ENCODE measurements at places on chromosomes 3 and 15. TPM values are rescaled to one million over a fixed set of nuclear protein-coding genes. Genes with fewer than 3 reads are reported as not detected.
A peak's percentile ranks its signal among the peaks of the same experiment; 100 is the strongest.

DNA sequence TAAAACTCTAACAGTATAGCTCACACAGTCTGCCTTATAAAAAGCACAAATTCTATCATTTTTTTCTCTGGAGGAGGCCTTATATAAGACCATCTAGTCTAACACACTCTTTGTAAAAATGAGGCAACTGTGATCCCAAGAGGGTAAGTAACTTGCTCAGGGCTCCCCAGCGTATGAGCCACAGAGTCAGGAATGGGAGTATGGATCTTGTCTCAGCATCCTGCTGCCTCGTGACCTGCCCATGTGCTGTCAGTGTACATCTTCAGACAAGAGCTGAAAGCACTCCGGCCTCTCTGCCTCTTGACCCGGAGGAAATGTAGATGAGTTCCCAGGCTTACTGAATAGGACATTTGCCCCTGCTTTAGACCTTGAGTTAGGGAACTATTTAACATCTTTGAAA lies 28.4 kb upstream of the MEF2A start:
- H3K27me3 ChIP-seq, result no peaks in the 10 kb centered on the region
- DNase-seq, result no peak
- no peak overlapping the region for H3K4me3 ChIP-seq
- no peak overlapping the region for H3K27ac ChIP-seq

DNA sequence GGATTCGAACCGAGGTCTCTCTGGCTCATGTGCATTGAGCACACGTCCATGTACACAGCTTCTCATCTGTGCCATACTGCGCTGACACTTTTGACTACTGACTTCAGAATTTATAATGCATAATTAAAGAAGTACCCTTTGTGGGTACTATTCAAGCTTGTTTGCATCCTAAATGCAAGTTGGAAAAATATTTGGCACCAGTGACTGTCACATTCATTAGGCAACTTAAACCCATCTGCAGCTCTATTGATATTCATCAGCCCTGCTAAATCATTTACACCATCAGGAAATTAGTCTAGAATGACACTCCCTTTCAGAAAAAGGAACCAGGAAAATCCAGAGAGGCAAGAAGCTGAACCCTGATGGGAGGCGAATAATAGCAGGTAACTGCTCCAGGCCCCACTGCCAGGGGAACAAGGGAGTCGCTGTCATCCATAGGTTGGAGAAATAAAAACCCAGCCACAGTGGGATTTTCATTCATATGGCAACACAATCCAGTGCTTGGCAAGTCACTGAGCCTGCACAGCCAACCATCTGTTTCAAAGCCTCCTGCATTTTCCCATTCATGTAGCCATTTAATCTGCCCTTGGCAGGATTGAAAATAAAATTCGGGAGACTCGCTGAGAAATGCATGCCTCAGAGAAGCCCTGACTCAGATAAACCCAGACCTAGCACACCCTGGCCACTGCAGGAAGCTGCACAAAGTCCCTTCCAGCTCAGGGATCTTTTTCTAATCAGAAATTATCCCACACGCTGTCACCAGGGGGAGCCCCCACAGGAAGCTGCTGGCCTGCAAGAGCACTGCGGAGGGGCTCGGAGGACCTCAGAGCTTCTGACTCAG lies 103.0 kb upstream of the VEPH1 start:
- no peaks in the 10 kb centered on the region for H3K4me1 ChIP-seq
- no peaks in the 10 kb centered on the region for H3K27me3 ChIP-seq
- no peaks in the 10 kb centered on the region for H3K36me3 ChIP-seq
- no peak overlapping the region for H3K27ac ChIP-seq
- DNase-seq, result peak; percentile 71
- no peak overlapping the region for H3K4me3 ChIP-seq

- H3K27me3 ChIP-seq, result no peaks in the 10 kb centered on the region
- H3K4me1 ChIP-seq, result peaks cover 33% of the 10 kb centered on the region
- peaks cover 3% of the 10 kb centered on the region for H3K36me3 ChIP-seq
- no peak overlapping the region for H3K27ac ChIP-seq
Measured at GRCh38 chr3:141434255-141434654, 52.6 kb upstream of the RASA2 start.

- no peak for DNase-seq
- peaks cover 17% of the 10 kb centered on the region for H3K27me3 ChIP-seq
- no peak overlapping the region for H3K4me3 ChIP-seq
- no peaks in the 10 kb centered on the region for H3K4me1 ChIP-seq
- no peak overlapping the region for H3K27ac ChIP-seq
Measured at GRCh38 chr15:89747708-89748682, 3.1 kb downstream of the MESP1 start.

GRCh38 chr3:172261054-172261453 lies 187.2 kb downstream of the GHSR start:
- DNase-seq, result no peak
- H3K4me3 ChIP-seq, result no peak overlapping the region
- peaks cover 24% of the 10 kb centered on the region for H3K4me1 ChIP-seq
- H3K27ac ChIP-seq, result peak overlapping the region; percentile 83
- peaks cover 29% of the 10 kb centered on the region for H3K36me3 ChIP-seq
- H3K27me3 ChIP-seq, result no peaks in the 10 kb centered on the region

DNA sequence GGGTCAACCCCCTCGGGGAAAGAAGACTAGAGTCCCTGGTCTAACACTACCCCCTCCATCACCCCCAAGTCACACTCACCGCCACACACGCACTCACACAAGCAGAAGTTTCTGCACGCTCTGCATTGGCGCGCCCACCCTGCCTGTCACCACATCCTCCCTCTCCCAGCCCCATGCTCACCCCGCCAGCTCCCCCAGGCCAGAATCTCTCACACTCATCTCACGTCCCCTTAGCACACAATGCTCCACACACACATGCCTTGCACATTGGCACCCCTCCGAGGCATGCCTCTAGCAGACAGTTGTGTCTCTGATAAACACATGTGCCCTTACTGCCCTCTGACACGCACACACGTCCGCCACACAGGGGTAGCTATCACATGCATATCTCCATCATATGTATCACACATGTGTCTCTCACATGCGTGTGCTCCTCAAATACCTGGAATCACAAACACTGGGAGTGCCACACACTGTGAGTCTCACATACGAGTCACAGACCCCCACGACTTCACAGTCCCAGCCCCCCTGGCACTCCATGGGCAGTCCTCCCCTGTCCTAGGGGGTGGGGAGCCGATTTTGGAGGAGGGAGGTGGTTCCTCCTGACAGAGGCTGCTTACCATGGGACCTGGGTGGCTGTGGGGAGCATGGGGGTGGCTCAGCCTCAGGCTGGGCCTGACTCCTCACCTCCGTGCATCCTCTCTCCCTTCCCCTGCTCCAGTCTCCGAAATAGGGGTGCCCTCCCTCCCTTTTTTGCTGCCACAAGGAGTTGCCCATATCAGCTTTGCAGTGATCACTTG lies 898 bp downstream of the FBLN2 start:
- no peak for DNase-seq
- H3K4me3 ChIP-seq, result peak overlapping the region; percentile 68
- peaks cover 63% of the 10 kb centered on the region for H3K27me3 ChIP-seq
- peaks cover 7% of the 10 kb centered on the region for H3K4me1 ChIP-seq
- H3K36me3 ChIP-seq, result no peaks in the 10 kb centered on the region

GRCh38 chr3:195105389-195105788 lies 165.6 kb downstream of the XXYLT1 start:
- no peak overlapping the region for H3K27ac ChIP-seq
- H3K4me3 ChIP-seq, result no peak overlapping the region
- H3K27me3 ChIP-seq, result peaks cover 11% of the 10 kb centered on the region
- DNase-seq, result no peak
- peaks cover 19% of the 10 kb centered on the region for H3K4me1 ChIP-seq

DNA sequence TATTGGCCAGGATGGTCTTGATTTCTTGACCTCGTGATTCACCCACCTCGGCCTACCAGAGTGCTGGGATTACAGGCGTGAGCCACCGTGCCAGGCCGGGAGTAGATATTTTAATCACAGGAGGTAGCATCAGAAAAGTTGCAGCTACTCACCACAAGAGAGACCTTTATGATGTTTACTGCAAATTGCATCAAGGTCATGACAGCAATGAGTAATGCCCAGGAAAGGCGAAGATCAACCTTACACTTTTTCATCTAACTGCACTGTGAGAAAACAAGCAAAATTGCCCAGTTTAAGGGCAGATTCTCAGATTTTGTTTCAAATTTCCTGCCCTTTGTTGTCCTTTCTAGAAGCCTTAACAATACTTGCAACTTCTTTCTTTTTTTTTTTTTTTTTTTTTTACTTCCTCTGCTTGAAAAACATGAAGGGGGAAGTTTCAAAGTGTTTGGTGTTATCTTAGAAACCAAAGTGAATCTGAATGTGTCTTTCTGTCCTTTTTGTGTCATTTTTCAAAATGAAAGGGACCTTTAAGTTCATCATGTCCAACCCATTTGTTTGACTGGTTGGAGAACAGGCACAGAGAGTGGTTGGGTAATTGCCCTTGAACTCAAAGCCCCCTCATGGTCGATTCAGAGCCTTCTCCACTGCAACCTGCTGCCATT lies 25.0 kb downstream of the TGFBR2 start:
- H3K27me3 ChIP-seq, result no peaks in the 10 kb centered on the region
- DNase-seq, result no peak
- peaks cover 15% of the 10 kb centered on the region for H3K4me1 ChIP-seq

- no peak for DNase-seq
- no peaks in the 10 kb centered on the region for H3K36me3 ChIP-seq
- no peaks in the 10 kb centered on the region for H3K27me3 ChIP-seq
- no peaks in the 10 kb centered on the region for H3K4me1 ChIP-seq
- no peak overlapping the region for H3K27ac ChIP-seq
Measured at GRCh38 chr3:24943961-24944360, 449.3 kb upstream of the THRB start.

GRCh38 chr3:158737976-158738615 lies 5.8 kb upstream of the RARRES1 start:
- no peaks in the 10 kb centered on the region for H3K27me3 ChIP-seq
- no peak overlapping the region for H3K27ac ChIP-seq
- peaks cover 9% of the 10 kb centered on the region for H3K36me3 ChIP-seq
- no peaks in the 10 kb centered on the region for H3K4me1 ChIP-seq

GRCh38 chr15:63843901-63844317 lies 10.2 kb upstream of the HERC1 start:
- H3K27ac ChIP-seq, result no peak overlapping the region
- no peak for DNase-seq
- H3K4me1 ChIP-seq, result peaks cover 7% of the 10 kb centered on the region
- no peaks in the 10 kb centered on the region for H3K36me3 ChIP-seq
- no peaks in the 10 kb centered on the region for H3K27me3 ChIP-seq
- H3K4me3 ChIP-seq, result no peak overlapping the region

GRCh38 chr15:91919014-91919534 lies 65.6 kb downstream of the SLCO3A1 start:
- H3K27me3 ChIP-seq, result peaks cover 3% of the 10 kb centered on the region
- H3K4me1 ChIP-seq, result no peaks in the 10 kb centered on the region
- no peaks in the 10 kb centered on the region for H3K36me3 ChIP-seq
- no peak overlapping the region for H3K27ac ChIP-seq

DNA sequence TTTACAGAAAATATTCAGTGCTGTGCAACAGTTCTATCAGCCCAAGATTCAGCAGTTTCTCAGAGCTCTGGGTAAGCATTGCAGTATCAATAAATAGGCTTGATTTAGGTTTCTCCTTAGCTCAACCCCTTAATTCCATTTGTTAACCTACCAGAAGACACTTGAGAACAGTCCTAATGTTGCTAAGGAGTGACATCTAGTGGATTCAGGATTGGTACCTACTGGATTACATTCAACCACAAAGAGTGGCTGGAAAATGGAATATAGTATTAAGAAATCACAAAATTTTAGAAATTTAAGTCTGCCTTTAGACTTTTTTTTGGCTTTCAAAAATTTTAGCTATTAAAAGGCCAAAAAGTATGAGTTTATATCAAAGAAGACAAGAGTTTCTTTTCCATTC lies 34.7 kb downstream of the POLG start:
- no peaks in the 10 kb centered on the region for H3K4me1 ChIP-seq
- H3K27me3 ChIP-seq, result no peaks in the 10 kb centered on the region
- H3K36me3 ChIP-seq, result peaks cover 31% of the 10 kb centered on the region
- no peak overlapping the region for H3K27ac ChIP-seq

GRCh38 chr3:126014252-126014651 lies 45.3 kb downstream of the ROPN1B start:
- H3K27me3 ChIP-seq, result no peaks in the 10 kb centered on the region
- no peak overlapping the region for H3K27ac ChIP-seq
- DNase-seq, result no peak

DNA sequence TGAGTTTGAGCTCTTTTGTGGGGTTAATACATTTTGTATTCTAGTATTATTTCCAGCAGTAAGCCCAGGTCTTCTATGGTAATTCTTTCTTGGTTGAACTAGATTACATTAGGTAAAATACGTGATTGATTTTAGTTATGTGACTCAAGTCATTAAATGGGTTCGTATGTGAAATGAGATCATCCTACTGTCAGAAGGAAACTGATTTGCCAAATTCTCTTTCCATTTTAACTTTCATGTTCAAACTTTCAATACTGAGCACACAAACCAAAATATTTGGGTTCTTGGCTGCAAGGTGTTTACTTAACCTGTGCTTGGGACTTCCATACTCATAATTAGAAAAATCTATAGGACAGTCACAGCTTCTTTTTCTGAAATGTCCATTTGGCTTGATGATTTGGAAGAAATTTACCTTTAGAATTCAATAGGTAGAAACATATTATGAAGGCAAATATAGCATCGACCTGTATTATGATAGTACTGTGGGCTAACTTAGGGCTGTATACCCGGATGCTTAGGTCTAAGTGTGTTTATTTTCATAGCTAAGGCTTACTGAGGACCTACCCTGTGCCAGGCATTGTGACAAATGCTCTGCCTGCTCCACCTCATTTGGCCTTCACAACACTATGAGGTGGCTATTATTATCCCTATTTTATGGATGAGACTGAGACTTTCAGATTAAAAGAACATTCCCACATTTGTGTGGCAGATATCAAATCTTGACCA lies 631.8 kb upstream of the GRM7 start:
- no peak overlapping the region for H3K4me3 ChIP-seq
- no peaks in the 10 kb centered on the region for H3K27me3 ChIP-seq
- H3K36me3 ChIP-seq, result no peaks in the 10 kb centered on the region
- H3K27ac ChIP-seq, result no peak overlapping the region

- DNase-seq, result no peak
- H3K4me3 ChIP-seq, result no peak overlapping the region
- peaks cover 11% of the 10 kb centered on the region for H3K4me1 ChIP-seq
- no peak overlapping the region for H3K27ac ChIP-seq
- no peaks in the 10 kb centered on the region for H3K27me3 ChIP-seq
Measured at GRCh38 chr3:139447486-139447885, 28.8 kb downstream of the RBP2 start.

GRCh38 chr3:185084402-185084801 lies 68.5 kb downstream of the C3orf70 start:
- no peak overlapping the region for H3K4me3 ChIP-seq
- no peaks in the 10 kb centered on the region for H3K36me3 ChIP-seq
- no peaks in the 10 kb centered on the region for H3K27me3 ChIP-seq
- no peak for DNase-seq

The CHRNA5 gene
- total RNA-seq, result 8.1 TPM

The GOLGA8H gene
- 0.34 TPM for total RNA-seq

The PP2D1 gene
- not detected for total RNA-seq

The ZNF639 gene
- 43.1 TPM for total RNA-seq

The ANKUB1 gene
- total RNA-seq, result not detected

The PLA1A gene
- 0.18 TPM for total RNA-seq

The SLC12A1 gene
- total RNA-seq, result not detected

The GP9 gene
- total RNA-seq, result not detected

The GLDN gene
- 0.18 TPM for total RNA-seq

The RAB6B gene
- total RNA-seq, result 10.5 TPM

The KLHDC8B gene
- total RNA-seq, result 38.7 TPM

The GREM1 gene
- total RNA-seq, result 0.17 TPM

The COLQ gene
- 9.2 TPM for total RNA-seq

The CORO2B gene
- total RNA-seq, result 2.0 TPM

The ITGA11 gene
- not detected for total RNA-seq

The MPI gene
- total RNA-seq, result 39.6 TPM

The CTXN2 gene
- total RNA-seq, result 0.38 TPM

The EPHB1 gene
- total RNA-seq, result 2.2 TPM

The IREB2 gene
- total RNA-seq, result 87.4 TPM
